Activated CD4-positive, alpha-beta T cell treated with anti-CD3 and anti-CD28 coated beads, Interleukin-2, amount 50 U/mL, for 1 hour (primary cell): ENCODE measurements at places on chromosomes 6 and 20.

DNA sequence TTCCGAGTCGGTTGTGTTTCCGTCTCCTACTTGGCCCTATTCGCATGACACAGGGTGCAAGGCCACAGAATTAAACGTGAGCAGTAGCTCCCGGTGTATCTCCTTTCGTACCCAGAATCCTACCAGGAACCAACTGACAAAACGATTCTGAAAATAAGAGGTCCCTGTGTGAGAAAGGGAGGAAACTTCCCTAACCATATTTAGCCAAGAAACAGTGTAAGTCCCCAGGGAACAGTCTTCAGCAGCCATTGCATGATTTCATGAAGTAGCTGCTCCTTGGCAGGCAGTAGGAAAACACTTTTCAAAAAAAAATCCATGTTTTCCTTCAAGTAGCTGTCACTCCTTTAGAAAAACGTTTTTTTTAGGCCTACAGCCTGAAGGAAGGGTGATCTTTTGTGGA, 46.9 kb downstream of the PDE10A start:
- no peak for DNase-seq

- DNase-seq = no peak
Observed at GRCh38 chr20:24411003-24411833, 58.2 kb upstream of the SYNDIG1 start.

DNA sequence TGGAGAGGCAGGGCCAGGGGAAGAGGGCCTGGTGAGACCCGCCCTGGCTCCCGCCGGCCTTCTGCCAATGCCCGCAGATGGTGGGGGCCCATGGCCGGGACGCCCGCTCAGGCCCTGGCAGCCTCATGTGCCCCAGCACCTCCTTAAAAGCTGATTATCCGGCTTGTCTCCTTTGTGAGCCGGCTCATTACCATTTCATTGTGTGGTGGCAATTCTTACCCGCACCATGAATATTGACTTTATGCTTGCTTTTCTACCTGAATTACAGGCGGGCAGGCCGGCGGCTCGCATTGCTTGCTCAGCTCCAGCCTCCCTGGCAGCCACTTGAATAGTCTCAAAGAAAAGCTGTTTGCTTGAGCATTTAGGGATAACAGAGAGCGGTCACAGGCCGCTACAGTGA, 120.0 kb upstream of the JAG1 start:
- DNase-seq = no peak

DNA sequence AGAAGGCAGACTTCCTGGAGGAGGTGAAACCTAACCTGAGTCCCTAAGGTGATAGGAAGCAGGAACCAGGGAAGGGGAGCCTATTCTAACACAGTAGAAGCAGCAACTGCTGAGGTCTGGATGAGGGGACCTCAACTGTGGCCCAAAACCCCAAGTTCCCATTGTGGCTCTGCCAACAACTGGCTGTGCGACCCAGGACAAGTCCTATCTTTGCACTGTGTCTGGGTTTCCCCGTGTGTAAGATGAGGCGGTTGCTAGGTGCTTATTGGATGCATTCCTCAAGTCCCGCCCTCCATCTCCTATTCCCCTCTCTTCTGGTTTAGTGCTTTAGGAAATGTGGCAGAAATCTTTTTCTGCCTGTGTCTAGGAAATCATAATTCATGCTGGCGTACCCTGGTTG, 52.2 kb upstream of the TTPAL start:
- DNase-seq = no peak

- DNase-seq = no peak
Observed at GRCh38 chr6:161186173-161186769, 87.6 kb downstream of the AGPAT4 start.

DNA sequence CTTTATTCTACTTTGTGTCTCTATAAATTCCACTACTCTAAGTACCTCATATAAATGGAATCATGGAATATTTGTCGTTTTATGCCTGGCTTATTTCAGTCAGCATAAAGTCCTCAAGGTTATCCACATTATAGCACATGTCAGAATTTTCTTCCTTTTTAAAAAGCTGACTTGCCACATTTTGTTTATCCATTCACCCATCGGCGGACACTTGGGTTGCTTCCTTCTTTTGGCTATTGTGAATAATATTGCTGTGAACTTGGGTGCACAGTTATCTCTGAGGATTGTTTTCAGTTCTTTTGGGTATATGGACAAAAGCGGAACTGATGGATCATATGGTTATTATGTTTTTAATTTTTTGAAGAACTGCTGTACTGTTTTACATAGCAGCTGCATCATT, 39.1 kb upstream of the ME1 start:
- DNase-seq = no peak

GRCh38 chr6:33314943-33315792, 1.3 kb upstream of the TAPBP start:
- DNase-seq = no peak

DNA sequence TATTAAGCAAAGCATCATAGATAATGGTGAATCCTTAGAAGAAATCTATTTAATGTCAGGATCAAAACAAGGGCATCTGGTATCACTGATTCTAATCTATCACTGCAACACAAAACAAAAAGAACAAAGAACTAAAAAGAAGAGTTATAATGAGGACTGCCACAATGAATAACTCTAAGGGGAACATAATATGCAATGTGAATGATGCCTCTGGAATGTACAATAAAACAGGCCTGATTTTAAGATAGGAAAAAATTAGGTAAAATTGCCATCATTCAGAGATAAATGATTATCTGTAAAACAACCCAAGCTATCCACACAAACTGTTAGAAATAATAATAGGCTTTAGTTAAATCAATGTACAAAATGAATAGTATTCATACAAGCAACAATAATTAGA, 936.7 kb upstream of the CITED2 start:
- no peak for DNase-seq

- DNase-seq = no peak
Observed at GRCh38 chr20:43472671-43473380, 15.1 kb downstream of the SRSF6 start.

DNA sequence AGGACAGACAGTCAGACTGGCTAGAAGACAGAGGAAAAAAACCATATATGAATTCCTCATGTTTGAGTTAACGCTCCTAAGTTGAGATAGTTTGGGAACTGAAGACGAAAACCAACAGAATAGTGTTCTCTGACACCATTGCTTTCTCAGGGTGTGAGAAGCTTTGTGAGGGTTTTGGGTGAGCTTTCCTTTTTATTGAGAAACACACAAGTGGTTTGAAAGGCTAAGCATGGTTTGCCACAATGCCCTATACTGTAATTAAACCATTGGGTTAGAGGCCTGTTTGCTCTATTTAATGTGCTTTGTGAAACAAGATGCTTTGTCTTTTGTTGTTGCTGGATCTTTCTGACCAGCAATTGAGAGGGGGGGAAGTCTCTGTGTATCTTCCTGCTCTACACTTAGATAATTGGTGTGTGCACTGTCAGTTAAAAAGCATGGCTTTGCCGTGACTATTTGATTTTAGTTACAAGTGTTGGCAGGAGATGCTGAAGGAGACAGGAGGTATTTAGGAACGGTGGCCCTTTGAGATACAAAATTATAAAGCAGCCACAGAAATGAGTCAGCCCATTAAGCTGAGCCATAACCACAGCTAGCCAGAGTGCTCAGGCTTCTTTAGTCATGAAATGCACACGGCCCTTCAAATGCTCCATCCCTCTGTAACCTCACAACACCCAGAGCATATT, 273.0 kb upstream of the PREP start:
- DNase-seq = no peak

DNA sequence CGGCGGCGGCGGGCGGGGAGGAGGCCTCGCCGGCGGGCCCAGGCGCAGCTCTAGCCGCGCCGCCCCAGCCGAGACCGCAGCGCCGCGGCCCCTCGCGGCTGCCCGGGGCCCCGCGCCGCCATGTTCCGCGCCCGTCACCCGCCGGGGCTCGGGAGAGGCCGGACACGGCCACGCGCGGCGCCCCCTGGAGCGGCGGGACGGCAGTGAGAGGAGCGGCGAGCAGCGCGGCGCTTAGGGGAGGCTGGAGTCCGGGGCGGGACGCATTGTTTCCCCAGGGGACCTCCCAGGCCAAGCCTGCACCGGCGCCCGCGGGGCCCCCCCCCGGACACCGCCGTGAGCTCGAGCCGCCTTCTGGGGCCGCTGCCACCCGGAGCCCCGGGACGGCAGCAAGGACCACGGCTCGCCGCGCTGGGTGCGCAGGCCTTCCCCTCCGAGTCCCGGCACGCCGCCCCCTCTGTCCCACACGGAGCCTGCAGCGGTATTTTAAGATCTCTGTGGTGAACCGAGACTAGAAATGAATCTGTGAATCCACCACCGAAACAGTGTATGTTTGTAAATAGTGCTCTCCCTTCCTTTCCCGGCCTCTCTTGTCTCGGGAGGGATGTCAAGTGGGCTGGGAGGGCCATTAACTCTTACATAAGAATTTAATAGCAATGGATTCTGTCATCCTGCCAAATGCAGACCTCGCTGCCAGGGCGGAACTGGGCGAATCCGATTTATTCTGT, 424 bp upstream of the KIF13A start:
- peak; percentile 2 for DNase-seq

- DNase-seq = no peak
Observed at GRCh38 chr6:130724089-130724488, 103.1 kb upstream of the SMLR1 start.

DNA sequence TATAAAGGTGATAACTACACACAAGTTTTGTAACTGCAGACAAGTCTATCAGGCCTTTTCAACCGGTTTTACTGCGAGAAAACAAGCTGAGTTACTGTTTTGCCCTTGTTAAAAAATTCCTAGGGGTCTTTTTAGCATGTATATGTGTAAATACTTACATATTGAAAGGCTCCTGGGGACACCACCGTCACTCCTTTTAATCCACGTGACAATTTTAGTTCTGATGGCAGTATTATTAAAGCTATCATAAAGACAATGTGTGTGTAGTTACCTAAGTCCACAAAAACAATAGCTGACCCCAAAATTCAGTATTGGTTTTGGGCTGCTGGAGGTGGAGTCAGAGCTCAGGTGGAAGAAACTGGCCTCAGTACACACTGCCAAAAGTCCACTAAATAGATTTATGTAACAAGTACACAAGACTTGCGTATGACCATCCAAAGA, 41.3 kb upstream of the HFE start:
- DNase-seq = no peak

GRCh38 chr20:34998331-34998950, 42.8 kb downstream of the MYH7B start:
- no peak for DNase-seq

- no peak for DNase-seq
Observed at GRCh38 chr6:106102967-106103727, 17.0 kb downstream of the PRDM1 start.

DNA sequence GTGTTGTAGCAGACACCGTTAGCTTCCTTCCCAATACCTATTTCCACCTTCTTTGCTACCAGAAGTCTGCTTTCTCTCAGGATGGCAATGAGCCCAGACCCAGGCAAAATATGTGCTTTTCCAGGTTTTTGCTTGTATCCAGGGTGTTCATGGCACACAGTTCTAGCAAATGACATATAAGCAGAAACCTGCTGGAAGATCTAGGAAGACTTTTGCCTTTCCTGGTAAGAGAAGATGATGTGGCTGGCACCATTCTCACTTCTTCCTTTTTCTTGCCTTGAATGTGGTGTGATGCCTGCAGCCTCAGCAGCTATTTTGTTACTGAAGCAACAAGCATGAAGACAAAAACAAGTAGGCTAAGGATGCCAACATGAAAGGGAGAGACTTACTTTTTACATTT, 19.2 kb upstream of the TBC1D22B start:
- no peak for DNase-seq

DNA sequence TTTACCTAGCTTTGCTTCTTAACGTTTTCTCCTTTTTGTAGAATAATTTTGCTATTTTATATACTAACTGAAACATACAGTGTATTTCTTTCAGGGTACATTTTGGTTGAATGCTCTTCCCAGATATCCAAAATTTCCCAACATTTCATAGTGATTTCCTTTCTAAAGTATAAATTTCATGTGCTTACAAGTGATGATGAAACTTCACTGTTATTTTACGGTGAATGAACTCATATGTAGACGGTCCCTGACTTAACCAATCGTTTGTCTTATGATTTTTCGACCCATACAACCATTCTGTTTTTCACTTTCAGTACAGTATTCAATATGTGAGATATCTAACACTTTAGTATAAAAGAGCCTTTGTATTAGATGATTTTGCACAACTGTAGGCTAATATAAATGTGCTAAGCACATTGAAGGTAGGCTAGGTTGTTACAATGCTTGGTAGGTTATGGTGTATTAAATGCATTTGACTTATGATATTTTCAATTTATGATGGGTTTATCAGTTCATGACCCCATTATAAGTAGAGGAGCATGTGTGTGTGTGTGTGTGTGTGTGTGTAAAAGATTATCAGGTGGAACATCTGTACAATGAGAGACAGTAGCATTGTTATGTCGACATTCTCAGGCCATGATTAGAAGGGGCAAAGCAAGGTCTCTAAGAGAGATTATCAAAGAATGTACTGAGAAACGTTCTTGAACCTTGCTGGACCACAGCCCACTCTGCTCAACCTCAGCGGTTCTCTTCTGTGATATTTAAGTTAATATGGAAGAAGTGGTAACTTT, 20.9 kb downstream of the HIVEP1 start:
- DNase-seq = no peak

DNA sequence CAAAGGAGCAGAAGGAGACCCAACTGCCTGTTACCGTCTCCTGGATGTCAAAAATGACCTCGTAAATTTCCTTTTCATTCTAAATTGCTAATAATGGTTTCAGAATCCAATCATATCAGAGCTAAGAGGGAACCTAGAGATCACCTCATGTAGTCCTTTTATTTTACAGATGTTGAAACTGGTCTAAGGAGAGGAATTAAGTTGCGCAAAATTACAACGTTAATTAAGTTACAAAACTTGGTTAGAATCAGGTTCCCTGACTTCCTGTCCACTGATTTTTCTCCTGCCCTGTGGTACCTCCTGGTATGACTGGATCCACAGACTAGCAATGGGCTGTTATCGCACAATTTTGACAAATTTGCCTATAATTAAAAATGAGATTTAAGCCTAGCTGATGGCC, 9.0 kb upstream of the STK38 start:
- DNase-seq = no peak

GRCh38 chr6:41201764-41202173, 820 bp upstream of the TREML2 start:
- DNase-seq = no peak

DNA sequence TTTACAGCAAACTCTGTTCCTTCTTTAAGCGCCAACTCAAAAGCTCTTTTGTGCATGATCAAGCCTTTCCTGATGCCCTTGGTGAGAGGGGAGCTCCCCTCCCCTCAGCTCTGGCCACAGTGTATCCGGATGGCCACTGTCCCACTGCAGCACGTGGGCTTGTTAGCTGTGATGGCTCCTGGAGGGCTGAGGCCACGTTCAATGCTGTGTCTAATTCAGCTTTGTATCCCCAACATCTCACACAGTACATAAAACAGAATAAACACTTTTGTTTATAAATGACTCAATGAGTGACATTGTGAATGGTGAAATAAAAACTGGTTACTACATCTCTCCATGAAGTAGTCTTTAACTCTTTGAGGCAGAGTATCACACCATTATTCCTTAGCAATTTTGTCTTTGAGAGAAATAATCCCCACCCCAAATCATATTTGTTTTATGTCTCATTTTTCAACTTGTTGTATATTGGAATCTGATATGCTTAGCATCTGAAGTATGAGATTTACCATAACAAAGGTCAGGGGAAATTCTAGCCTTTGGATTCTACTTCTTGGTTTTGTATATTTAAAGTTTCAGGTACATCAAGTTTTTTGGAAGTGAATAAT, 44.5 kb downstream of the EDN1 start:
- no peak for DNase-seq

GRCh38 chr6:29451471-29452193, 5.2 kb downstream of the OR11A1 start:
- no peak for DNase-seq
